ENCODE measurements at places on chromosomes 4 and X.

GRCh38 chr4:133145758-133146573 is 3.1 kb upstream of the PCDH10 start:
- no peak for DNase-seq

DNA sequence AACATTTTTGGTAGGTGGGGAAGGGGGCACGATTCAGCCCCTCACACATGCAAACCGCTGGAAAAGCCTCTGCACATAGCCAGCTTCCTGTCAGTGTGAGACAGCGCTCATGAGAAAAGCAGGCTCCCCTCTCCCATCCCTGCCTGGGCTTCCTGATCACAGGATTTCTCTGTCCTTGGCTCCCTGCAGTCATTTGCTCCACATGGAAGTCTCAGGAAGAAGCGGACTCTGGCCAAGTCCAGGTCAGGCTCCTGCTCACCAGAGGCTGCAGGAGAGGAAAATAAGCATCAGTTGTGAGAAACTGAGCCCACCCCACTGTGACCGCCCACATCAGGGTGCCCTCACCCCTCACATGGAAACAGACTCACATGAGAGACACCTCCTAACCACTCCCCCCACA is 664.3 kb upstream of the TENM3 start:
- DNase-seq: no peak

DNA sequence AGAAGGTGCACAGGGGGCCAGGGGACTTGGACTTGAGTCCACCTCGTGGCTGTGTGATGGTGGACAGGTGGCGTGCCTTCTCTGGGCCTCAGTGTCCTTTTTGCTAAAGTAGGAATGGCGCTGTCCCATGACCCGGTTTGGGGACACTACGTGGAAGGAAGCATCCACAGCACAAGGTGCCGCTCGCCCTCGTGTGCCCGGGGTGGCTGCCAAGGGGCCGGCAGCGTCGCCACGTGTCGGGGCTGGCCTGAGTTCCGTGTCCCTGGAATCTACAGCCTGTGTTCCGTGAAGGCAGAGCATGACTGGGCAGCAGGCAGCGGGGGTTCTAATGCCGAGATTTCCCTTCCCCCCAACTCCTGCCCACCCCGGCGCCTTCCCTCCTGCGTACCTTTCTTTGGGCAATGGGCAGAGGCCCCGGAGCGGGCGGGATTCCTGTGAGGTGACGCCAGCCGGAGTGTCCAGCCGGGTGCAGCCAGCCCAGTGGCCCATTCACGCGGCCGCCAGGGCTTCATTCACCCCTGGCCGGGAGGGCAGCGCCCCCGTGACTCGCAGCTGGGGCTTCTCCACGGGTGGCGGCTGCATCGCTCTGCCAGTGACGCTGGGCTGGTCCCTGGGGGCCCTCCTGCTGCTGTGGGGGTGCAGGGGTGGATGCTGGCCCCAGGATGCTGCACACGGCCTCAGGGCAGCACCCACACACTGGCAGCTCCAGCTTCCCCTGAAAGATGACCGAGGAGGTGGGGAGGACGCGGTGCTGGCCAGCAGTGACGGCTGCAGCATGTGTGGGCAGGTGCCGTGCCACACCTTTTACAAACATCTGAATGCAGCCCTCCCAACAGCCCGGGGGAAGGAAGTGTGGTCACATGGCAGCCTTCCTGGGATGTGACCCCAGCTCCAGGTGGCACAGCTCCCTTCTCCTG is 21.2 kb downstream of the DOK7 start:
- DNase-seq: no peak

- peak; percentile 48 for DNase-seq
Observed at GRCh38 chrX:87338510-87338909, 179.1 kb upstream of the KLHL4 start.

- DNase-seq: no peak
Observed at GRCh38 chrX:41785685-41786084, 61.7 kb downstream of the GPR82 start.

GRCh38 chr4:521636-522330 is 22.8 kb downstream of the PIGG start:
- no peak for DNase-seq

GRCh38 chr4:158347556-158347955 is 137.3 kb downstream of the TMEM144 start:
- DNase-seq: no peak

DNA sequence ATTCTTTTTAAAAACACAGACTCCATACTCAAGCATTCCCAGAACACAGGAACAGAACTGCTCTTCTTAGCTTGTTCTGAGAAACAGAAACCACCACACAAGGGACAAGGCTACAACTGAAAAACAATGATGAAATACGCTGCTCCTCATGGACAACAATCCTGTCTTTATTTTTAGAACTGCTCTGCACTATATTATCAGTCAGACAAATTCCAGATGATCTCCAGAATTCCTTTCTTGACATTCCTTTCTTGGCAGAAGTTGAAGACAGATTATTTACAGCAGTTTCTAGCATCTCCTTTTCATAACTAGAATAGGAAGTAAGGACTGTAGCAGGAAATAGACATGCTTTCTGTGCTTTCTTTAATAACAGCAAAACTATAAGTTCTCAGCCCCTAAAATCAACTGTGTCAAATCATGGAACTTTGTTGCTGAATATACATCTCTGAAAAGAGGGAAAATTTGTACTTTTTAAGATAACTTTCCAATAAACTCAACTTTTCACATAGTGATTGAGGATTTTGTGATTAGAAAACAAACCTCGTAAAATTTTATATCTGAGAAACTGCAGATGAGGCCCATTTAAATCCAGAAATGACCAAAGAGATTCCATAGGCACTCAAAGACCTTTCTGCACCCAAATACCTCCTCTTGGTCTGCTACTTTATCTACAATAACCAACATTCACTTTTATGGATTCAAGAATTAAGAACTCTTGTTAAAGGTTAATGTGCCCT is 35.9 kb downstream of the ANTXR2 start:
- DNase-seq: peak; percentile 66

DNA sequence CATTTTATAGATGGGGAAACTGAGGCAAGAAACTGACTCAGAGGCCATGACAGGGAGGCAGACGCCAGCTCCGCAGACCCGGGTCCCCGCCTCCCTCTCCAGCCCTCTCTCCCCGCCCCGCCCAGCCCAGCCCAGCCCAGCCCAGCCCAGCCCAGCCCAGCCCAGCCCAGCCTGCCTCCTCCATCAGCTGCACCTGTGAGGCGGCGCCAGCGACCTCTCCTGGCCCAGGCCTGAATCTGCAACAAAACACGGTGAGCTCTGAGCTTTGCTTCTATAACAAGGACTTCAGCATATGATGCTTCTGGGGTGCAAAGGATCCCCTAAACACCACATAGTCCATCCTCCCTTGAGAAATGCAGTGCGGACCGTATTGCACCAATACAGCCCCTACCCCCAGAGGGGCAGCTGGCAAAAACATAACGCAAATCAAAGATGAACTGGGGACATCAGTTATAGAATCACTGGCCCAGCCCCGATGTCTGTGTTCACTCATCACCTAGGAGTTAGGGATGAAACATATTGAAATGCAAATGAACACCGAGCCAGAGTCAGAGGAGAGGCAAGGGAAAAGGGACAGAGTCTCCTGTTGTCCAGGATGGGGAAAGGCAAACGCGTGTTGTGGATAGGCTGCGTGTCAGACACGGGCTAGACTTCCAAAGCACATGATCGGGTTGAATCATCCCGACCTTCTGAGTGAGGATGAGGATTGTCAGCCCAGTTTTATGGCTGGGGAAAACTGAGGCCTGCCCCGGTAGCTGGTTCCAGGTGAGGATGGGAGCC is 216.1 kb upstream of the PSAPL1 start:
- peak; percentile 57 for DNase-seq

DNA sequence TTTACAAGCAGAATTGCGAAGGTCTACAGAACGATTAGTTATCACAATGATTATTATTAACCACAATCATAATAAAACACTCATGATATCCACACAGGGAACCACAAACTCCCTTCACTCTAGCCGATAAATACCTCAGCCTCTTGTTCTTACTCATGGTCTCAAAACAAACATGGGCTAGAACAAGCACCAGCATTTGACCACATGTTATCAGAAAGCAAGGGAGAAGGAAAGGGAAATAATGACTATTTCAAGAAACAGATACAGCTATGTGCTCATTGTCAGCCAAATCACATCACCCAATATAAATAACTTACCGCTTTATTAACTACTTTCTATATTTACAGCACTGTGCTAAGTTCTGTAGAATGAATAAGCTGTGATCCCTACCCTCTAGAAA is 663.2 kb upstream of the HTR2C start:
- peak; percentile 32 for DNase-seq

- DNase-seq: no peak
Observed at GRCh38 chr4:2914256-2915126, 48.7 kb downstream of the NOP14 start.

- DNase-seq: peak; percentile 85
Observed at GRCh38 chr4:173415092-173415491, 16.2 kb upstream of the SCRG1 start.

DNA sequence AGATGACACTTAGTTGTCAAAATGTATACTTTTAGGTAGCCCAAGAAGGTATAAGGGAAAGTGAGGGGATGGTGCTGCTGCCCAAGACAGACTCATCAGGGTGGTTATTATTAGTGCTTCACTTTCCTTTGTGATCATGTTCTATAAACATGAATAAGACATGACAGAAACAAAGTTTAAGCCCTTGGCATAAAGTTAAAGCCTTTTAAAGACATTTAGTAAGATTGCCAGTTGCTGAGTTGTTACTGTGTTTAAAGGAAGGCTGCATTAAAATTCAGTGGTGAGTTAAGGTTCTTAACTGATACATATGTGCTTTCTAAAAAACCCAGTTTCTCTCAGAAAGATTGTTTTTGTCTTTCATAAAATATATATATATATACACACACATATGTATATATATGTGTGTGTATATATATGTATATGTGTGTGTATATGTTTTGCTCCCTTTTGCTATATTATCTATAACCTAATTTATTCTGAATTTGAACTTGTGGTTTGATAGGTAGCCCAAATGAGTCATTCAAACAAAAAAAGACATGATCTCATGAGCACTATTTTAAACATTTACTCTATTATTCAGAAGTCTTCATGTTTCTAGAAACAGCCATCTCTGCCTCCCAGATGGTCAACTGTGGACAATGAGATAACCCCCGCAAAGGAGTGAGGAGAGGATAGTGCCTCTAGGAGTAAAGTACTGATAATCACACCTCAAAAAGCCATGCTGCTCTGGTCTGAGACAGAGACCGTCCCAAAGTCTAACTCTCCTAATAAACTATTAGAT is 98.1 kb upstream of the OTUD4 start:
- peak; percentile 32 for DNase-seq

DNA sequence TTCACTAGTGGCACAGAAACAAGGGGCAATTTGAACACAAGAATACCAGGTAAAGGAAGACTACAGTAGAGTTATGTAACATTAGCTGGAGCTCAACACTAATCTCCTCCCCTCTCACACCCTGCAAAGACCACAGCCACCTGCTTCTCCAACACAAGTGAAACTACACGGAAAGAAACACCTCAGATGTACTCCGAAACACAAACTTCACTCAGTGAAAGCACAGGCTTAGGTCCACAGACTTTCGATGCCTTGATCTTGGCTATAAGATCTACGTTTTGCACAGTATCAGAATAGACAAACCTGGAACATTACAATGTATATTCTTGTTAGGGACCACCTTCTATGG is 7.6 kb downstream of the ACSL1 start:
- DNase-seq: no peak

GRCh38 chrX:124925681-124926080 is 394.0 kb upstream of the TEX13C start:
- no peak for DNase-seq

DNA sequence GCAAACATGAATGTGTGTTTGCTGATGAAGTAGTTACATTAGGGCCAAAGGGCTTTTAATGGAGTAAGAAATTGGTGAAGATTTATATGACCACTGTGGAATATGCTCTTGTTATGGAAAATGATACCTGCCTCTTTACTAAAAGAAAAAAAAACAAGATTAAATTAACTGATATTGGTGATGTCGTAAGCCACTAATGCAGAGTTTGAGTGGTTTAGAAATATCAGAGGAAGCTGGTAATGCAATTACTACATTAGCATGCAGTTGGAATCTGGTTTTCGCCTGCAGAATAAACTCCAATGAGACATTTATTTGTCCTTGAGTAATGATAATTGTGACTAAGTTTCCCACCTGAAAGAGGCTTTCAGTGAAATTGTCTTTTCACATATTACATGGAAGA is 597.9 kb downstream of the GALNTL6 start:
- no peak for DNase-seq

- peak; percentile 93 for DNase-seq
Observed at GRCh38 chrX:115058276-115058675, 40.9 kb upstream of the IL13RA2 start.

DNA sequence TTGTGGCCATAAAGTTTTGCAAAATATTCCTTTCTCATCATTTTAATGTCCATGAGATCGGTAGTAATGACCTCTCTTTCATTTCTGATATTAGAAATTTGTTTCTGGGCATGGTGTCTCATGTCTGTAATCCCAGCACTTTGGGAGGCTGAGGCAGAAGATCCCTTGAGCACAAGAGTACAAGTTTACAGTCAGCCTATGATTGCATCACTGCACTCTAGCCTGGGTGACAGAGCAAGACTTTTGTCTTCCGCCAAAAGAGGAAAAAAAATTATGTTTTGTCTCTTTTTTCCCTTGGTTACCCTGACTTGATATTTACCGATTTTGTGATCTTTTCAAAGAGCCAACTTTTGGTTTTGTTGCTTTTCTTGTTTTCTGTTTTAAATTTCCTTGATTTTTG is 10.8 kb upstream of the NKAP start:
- no peak for DNase-seq

DNA sequence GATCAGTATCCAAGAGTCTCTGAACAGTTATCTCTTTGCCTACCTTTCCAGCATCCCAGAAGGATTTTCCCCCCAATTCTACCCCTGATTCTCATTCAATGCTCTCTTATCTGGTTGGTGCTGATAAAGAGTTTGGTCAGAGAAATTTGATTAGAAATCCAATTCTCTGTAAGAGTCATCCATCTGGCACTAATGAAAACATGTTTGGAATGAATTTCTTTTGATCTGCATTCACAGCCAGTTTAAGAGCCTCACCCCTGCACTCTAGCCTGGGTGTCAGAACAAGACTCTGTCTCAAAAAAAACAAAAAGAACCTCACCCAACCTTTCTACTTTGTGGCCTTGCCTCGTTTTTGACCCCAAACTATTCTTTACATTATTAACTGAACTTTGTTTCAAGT is 122.1 kb downstream of the MANBA start:
- DNase-seq: peak; percentile 22

DNA sequence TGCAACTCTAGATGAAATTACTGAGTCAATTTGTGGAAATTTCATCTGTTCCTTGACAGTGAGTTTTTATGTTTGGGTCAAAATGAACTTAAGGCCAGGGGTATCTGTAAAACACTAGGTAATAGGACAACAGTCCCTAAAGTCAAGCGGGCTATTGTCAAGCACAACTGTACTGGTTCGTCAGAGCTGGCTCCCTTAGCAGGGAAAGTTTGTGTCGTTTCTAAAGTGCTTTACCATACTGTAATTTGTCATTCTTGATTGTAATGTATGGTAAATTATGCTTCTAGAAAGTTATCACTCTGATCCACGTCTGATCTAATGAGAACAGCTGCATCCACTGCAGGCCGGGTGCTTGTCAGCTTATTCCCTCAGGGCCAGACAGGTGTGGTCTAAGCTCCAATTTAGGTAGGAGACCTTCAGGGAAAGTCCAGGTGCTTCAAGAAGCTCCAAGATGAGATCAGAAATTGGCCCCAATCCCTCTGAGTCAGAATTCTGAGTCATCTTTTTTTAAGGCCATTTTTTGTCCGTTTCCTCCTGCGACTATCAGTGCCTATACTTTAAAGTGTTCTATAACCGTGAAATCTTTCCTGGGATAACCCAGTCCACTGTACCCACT is 92.2 kb downstream of the PALLD start:
- no peak for DNase-seq
